ENCODE measurements at places on chromosomes 16 and 17. TPM values are rescaled to one million over a fixed set of nuclear protein-coding genes. Genes with fewer than 3 reads are reported as not detected.

The ZNF205 gene
- polyA plus RNA-seq: 15.1 TPM

The ANKS3 gene
- polyA plus RNA-seq: 16.6 TPM

The TBC1D3H gene
- not detected for polyA plus RNA-seq

The CDRT15 gene
- 0.86 TPM for polyA plus RNA-seq

The KRTAP4-1 gene
- polyA plus RNA-seq: not detected

The CUEDC1 gene
- 54.0 TPM for polyA plus RNA-seq

The CACNG5 gene
- not detected for polyA plus RNA-seq

The CSH1 gene
- 0.50 TPM for polyA plus RNA-seq

The TEKT5 gene
- not detected for polyA plus RNA-seq

The KRT14 gene
- polyA plus RNA-seq: 2.5 TPM

The MAF gene
- polyA plus RNA-seq: 51.4 TPM

The CACNG1 gene
- 340 TPM for polyA plus RNA-seq

The PMP22 gene
- 189 TPM for polyA plus RNA-seq

The RBFOX1 gene
- polyA plus RNA-seq: 84.2 TPM

The CD7 gene
- 0.45 TPM for polyA plus RNA-seq

The RCVRN gene
- 1.1 TPM for polyA plus RNA-seq

The SOST gene
- polyA plus RNA-seq: not detected

The GUCY2D gene
- 0.15 TPM for polyA plus RNA-seq

The UNC45B gene
- 250 TPM for polyA plus RNA-seq

The PIK3R6 gene
- 5.4 TPM for polyA plus RNA-seq

The CDRT15L2 gene
- polyA plus RNA-seq: not detected

The HCRT gene
- not detected for polyA plus RNA-seq

The FASN gene
- 34.7 TPM for polyA plus RNA-seq

The CA4 gene
- 6.0 TPM for polyA plus RNA-seq

The TMEM186 gene
- 11.4 TPM for polyA plus RNA-seq

The MPP2 gene
- 2.2 TPM for polyA plus RNA-seq

The KRTAP1-1 gene
- polyA plus RNA-seq: not detected

The OR3A2 gene
- 0.45 TPM for polyA plus RNA-seq

The AANAT gene
- polyA plus RNA-seq: 0.36 TPM

The PDXDC1 gene
- polyA plus RNA-seq: 39.5 TPM

The OSGIN1 gene
- polyA plus RNA-seq: 0.53 TPM

The CASKIN1 gene
- 3.1 TPM for polyA plus RNA-seq

The PPP1R9B gene
- polyA plus RNA-seq: 41.1 TPM

The ST6GALNAC1 gene
- polyA plus RNA-seq: 0.62 TPM

The GPRC5C gene
- polyA plus RNA-seq: 46.6 TPM

The PPY gene
- not detected for polyA plus RNA-seq

The PDILT gene
- not detected for polyA plus RNA-seq

The FOXC2 gene
- 0.70 TPM for polyA plus RNA-seq

The TBC1D3G gene
- polyA plus RNA-seq: not detected

The STAT3 gene
- 70.4 TPM for polyA plus RNA-seq

The FOXN1 gene
- polyA plus RNA-seq: 0.12 TPM

The LITAFD gene
- polyA plus RNA-seq: not detected

Measured in hindlimb muscle (tissue), 1 donor.